Regular cardiac myocyte (primary cell): ENCODE measurements at places on chromosomes 2 and 18. TPM values are rescaled to one million over a fixed set of nuclear protein-coding genes. Genes with fewer than 3 reads are reported as not detected.

The MAP3K19 gene
- total RNA-seq: not detected in 2 replicates

The GALM gene
- 14.0 and 25.1 TPM in 2 replicates for total RNA-seq

The GDF7 gene
- under 0.01 and 0.28 TPM in 2 replicates for total RNA-seq

The SKOR2 gene
- total RNA-seq: not detected in 2 replicates

The STARD6 gene
- 0.28 TPM in 1 of 2 replicates, not detected in the other for total RNA-seq

The GNLY gene
- not detected in 2 replicates for total RNA-seq

The BIN1 gene
- 40.5 and 40.9 TPM in 2 replicates for total RNA-seq

The PLCD4 gene
- 2.3 and 3.1 TPM in 2 replicates for total RNA-seq

The GYPC gene
- 43.7 and 63.7 TPM in 2 replicates for total RNA-seq

The GKN2 gene
- not detected in 2 replicates for total RNA-seq

The MC5R gene
- total RNA-seq: under 0.01 TPM in 1 of 2 replicates, not detected in the other

The GALNT14 gene
- 0.85 and 1.7 TPM in 2 replicates for total RNA-seq

The ALK gene
- under 0.01 TPM in 1 of 2 replicates, not detected in the other for total RNA-seq

The ELOA2 gene
- total RNA-seq: not detected in 2 replicates

The TPO gene
- not detected in 2 replicates for total RNA-seq

The IL1R2 gene
- total RNA-seq: 0.38 and 0.56 TPM in 2 replicates

The MCFD2 gene
- total RNA-seq: 370 and 394 TPM in 2 replicates

The SPHKAP gene
- total RNA-seq: not detected in 2 replicates

The FAM124B gene
- 0.38 and 0.56 TPM in 2 replicates for total RNA-seq
